ENCODE measurements at places on chromosomes 1 and 21.

DNA sequence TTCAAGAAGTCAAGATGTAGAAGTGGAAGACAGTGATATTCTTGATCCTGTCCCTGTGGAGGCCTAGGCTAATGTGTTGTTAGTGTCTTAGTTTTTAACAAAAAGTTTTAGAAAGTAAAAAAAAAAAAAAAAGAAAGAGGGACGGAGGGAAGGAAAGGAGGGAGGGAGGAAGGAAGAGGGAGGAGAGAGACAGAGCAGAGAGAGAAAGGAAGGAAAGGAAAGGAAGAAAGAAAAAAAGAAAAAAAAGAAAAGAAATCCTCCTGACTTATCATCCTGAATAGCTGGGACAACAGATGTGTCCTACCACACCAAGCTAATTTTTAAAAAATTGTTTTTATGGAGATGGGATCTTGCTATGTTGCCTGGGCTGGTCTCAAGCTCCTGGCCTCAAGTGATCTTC lies 24.6 kb downstream of the PHACTR4 start:
- DNase-seq, result no peak

GRCh38 chr1:15449567-15449966 lies 7.0 kb upstream of the CELA2A start:
- no peak for DNase-seq

GRCh38 chr1:246151796-246152434 lies 355.2 kb downstream of the SMYD3 start:
- DNase-seq, result no peak

- DNase-seq, result no peak
Observed at GRCh38 chr1:59879574-59879973, 47.0 kb downstream of the CYP2J2 start.

DNA sequence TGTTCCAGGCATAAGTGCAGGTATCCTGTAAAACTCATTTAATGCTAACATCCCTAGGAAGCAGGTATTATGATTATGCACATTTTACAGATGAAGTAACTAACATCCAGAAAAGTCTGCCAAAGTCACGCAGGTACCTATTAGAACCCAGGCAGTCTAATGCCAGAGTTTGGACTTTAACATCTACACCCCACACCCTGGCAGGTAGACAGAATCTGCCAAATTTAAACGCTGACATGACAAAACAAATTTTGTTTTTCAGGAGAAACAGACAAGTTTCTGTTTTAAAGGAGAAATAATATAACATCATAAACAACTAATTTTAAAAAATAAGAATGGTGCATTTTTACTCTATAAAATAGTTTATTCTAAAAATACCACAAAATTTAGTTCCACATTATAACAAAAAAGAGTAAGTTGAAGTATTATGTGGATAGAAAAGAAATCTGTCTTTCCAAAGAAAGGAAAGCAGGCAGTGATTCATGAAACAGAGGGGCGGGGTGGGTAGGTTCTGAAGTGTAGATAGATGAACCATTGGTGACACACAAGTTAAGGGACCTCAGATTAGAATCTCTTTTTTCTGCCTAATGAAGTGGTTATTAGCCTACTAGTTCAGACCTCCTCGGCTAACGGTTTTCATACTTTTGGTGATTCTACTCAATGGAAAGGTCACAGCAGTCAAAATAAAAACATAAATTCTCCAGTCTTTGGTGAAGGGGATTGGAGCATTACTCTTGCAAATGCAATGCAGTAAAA lies 1.7 kb downstream of the ASPM start:
- DNase-seq, result no peak

All from GDM1 (cell line).